ENCODE measurements at places on chromosomes 2 and 18.

DNA sequence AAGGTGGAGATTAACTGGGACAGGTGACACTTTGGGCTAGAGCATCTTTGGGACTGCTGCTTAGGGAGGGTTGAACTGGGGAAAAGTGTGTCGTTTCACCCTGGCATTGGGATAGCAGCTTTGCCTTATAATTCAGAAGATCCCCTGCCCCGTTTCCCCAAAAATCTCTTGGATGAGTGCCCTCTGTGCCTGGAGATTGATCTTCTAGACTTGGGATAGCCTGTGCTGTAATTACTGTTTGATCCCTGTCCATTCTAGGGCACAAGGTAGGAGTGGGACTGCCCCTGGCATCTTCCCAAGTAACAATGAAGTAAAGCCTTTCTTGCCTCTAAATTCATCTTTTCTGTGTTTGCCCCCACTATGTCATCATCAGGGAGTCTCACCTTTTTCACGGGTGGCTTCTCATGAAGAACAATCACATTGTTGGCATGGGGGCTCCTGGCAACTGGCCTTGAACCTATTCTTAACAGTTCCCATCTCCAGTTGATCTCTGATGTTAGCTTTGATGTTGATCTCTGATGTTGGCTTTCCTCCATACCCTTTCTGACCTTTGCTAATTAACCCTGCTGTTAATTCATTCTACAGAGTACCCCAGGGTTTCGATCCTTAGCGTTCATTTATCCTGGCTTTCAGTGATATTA lies 21.6 kb downstream of the MTHFD2 start:
- no peak for DNase-seq

DNA sequence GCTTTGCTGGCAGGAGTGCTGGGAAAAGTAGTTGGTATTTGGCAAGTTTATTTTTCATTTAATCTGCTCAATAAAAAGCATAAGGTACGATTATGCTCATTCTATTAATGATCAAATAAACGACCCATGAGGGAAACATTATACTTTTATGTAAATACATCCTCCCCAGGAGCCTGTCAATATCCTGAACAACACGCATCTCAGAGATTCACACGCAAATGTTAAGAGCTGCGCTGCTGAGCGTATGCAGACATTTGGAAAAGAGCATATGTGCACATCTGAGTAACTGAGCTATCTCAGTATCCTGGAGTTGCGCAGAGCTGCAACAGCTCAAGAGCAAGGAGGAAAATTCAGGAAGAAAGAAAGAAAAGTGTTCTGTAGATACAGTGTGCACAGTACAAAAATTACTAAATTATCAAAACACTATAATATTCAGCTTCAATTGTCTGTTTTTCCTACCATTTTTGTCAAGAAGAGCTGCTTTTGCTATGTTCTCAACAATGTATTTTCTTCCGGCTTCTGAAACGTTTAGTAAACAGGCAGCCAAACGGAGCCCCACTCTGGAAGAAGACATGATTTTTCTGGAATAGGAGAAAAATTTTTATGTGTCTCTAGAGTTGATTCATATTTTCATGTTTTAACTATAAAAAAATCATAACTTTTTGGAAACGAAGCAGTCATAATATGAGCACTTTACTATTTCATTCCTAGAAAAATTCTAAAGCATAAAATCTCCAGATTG lies 2.4 kb downstream of the FTCDNL1 start:
- no peak for DNase-seq

GRCh38 chr18:75783566-75784281 lies 356.2 kb upstream of the SMIM21 start:
- no peak for DNase-seq

- DNase-seq, result no peak
Measured at GRCh38 chr2:112644155-112644932, 1.4 kb upstream of the SLC20A1 start.

- no peak for DNase-seq
Measured at GRCh38 chr2:17915811-17916518, 37.5 kb downstream of the KCNS3 start.

- DNase-seq, result no peak
Measured at GRCh38 chr18:58285449-58286130, 241.6 kb downstream of the NEDD4L start.

GRCh38 chr2:26637811-26638310 lies 3.3 kb downstream of the CIB4 start:
- no peak for DNase-seq

- peak; percentile 97 for DNase-seq
Measured at GRCh38 chr2:41932241-41933045, 115.4 kb upstream of the PKDCC start.

GRCh38 chr2:146954544-146954943 lies 890.3 kb upstream of the ACVR2A start:
- no peak for DNase-seq

- no peak for DNase-seq
Measured at GRCh38 chr2:168433527-168433926, 22.5 kb upstream of the CERS6 start.

DNA sequence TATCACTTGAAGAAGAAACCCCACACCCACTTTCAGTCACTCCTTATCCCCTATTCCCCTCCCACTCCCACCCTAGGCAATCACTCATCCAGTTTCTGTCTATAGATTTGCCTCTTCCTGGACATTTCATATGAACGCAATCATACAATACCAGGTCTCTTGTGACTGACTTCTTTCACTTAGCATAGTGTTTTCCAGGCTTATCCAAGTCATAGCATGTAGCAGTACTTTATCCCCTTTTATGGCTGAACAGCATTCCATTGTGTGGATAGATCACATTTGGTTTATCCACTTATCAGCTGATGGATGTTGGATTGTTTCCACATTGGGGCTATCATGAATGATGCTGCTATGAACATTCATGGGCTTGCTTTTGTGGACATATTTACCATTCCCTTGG lies 6.6 kb downstream of the CFAP221 start:
- DNase-seq, result no peak

GRCh38 chr2:28619213-28620196 lies 123.6 kb downstream of the PLB1 start:
- DNase-seq, result no peak

GRCh38 chr2:103773884-103774283 lies 1012.1 kb downstream of the TMEM182 start:
- DNase-seq, result peak; percentile 27

- DNase-seq, result no peak
Measured at GRCh38 chr2:102637358-102637757, 18.0 kb downstream of the SLC9A2 start.

DNA sequence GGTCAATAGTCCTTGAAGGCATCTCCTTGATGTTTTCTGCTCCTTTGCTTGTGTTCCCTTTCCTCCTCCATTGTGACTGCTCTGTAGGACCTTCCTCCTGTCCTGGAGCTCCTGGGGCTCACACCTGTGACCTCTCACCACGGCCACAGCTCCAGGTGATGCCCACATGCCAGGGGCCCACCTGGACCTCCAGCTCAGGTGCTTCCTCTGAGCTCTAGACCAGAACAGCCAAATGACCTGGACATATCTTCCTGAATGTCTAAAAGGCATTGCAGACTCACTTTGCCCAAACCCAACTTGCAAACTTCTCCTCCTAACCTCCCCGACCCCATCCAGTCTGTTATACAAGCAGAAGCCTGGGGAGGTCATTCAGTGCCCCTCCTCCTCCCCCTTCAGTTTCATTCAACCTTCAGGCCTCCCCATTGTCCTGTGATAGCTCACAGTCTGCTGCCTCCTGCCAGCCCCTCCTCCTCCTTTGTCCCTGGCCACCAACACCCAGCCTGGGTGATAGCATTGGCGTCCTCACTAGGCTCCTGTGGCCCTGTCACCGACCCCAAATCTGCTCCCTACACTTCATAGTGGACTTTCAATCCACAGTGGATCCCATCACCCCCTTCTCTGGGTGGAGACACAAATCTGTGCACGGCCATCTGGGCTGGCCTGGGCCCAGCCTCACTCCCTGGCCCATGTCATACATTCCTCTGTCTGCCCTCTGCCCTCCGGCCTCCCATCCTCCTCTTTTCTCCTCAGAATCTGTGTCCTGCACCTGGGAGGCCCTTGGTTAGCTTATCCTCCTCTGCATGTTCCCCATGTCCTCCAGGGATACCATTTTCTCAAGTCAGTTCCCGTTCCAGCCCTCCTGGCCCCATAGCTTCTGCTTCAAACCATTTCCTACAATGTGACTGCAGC lies 310.4 kb upstream of the HDAC4 start:
- no peak for DNase-seq

GRCh38 chr2:145066856-145067548 lies 547.1 kb upstream of the ZEB2 start:
- DNase-seq, result no peak

DNA sequence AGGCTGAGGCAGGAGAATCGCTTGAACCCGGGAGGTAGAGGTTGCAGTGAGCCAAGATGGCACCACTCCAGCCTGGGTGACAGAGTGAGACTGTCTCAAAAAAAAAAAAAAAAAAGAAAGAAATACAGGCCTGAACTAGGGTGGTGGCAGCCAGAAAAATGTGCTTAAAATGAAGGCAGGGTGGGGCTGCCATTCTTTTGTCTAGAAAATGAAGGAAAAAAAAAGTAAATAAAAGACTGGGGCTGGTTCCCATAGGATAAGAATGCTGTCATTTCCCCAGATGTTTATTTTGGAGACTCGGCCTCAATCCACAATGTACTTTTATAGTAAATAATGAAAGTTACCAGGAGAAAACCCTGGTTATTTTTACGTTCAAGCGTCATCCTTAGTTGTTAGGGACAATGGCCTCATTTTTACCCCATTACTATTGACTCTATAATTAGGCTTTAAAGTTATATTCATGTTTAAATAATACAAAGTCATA lies 58.9 kb downstream of the ATP8B1 start:
- DNase-seq, result no peak

DNA sequence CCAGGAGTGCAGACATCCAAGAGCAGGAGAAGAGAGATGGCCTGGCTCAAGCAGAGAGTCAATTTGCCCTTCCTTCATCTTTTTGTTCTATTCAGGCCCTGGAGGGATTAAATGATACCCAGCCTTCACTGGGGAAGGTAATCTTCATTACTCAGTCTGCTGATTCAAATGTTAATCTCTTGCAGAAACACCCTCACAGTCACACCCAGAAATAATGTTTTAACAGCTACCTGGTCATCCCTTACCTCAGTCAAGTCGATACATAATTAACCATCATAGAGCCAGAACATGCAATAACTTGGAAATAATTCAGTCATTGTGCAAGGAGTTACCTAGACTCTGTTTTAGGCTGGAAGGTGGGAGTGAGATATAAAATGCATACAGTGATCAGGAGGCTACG lies 163.7 kb upstream of the TNP1 start:
- DNase-seq, result no peak

DNA sequence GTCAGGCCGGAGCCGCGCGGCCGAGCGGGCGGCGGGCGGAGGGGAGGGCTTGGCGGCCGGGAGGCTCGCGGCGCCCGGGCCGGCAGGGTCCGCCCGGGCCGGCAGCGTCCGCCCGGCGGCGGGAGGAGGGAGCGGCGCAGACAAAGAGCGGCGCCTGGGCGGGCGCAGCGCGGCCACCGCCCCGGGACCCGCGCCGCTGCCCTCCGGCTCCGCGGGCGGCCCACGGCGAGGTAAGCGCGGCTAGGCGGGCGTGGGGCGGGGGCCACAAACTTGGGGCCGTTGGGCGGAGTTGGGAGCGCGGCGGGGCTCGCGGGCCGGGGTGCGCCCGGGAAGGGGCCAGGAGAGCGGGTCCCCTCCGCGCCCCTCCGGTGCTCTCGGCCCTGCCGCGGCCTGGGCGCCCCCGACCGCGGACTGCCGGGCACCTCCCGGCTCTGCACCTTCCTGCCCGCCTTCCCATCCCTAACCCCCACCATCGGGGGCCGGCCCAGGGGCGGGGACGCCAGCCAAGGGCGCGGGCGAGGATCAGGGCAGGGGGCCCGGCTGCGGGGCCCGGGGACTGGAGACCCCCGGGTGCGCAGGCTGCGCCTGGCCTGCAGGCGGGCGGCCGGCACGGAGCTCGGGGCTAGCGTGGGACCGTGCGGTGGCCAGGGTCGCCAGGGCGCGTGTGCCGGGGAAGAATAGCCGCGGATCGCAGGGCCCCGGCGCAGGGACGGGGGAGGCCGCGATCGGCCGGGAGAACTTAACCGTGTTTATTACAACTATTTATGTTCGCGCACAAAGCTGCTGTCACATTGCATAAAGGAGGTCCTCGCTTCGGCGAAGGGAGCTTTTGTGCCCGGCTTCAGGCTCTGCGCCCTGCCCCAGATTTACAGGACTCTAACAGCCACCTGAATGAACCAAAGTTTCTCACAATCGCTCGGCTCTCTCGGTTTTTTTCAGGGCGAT lies at the start of gene NCK2:
Gene NCK2 (plus strand): TSS at position 4 of the 945 bp plus-strand sequence. CDS start 110,152 bp downstream, outside the sequence.
- no peak for DNase-seq

GRCh38 chr2:72289283-72289682 lies 141.6 kb upstream of the CYP26B1 start:
- no peak for DNase-seq

GRCh38 chr2:96139181-96139758 lies 968 bp upstream of the ASTL start:
- no peak for DNase-seq

- DNase-seq, result no peak
Measured at GRCh38 chr2:72613931-72614330, 211.9 kb downstream of the EXOC6B start.
